ENCODE measurements at places on chromosomes 3 and 15. TPM values are rescaled to one million over a fixed set of nuclear protein-coding genes. Genes with fewer than 3 reads are reported as not detected.

DNA sequence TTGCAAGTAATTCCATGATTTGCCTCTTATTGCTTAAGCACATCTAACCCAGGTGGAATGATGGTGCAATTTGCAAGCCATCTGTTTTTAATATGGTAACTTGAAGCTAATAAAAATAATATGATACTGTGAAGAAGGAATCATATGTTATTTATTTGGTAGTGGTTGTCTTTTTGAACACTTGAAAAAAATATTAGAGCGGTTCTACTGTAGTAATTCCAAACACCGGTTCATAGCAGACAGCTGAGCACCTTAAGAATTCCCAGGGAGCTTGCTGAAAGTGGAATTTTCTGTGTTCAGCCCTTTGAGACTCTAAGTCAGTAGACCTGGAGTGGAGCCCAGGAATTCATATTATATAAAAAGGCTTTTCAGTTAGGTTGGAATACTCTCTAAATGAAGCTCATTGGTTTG is 687.4 kb downstream of the EDEM1 start:
- no peaks in the 10 kb centered on the region for H3K36me3 ChIP-seq
- H3K27me3 ChIP-seq: peaks cover 6% of the 10 kb centered on the region
- H3K4me3 ChIP-seq: no peak overlapping the region

GRCh38 chr3:37991823-37992222 is 1.2 kb downstream of the VILL start:
- peaks cover 6% of the 10 kb centered on the region for H3K36me3 ChIP-seq
- H3K27me3 ChIP-seq: peaks cover 2% of the 10 kb centered on the region
- DNase-seq: no peak
- H3K27ac ChIP-seq: no peak overlapping the region
- H3K4me1 ChIP-seq: peaks cover 40% of the 10 kb centered on the region
- H3K4me3 ChIP-seq: no peak overlapping the region

DNA sequence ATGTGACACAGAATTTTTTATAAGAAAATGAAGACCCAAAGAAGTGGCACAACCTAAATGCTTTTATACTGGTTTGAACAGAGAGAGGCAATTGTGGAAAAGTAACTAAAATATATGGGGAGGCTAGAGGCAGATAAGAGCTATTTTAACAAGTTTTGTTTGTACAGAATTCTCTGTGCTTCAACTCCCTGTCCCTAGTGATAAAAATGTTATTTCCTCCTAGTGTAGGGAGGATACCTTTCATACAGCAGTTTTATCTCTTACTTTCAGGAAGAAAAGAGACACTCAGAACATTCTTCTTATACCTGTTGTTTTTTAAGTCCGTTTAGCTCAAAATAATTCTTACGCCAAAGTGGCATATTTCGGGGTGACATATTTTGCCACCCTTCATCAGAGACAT is 21.2 kb upstream of the ZNF639 start:
- peaks cover 3% of the 10 kb centered on the region for H3K27me3 ChIP-seq
- H3K4me1 ChIP-seq: no peaks in the 10 kb centered on the region
- DNase-seq: no peak
- H3K36me3 ChIP-seq: no peaks in the 10 kb centered on the region
- H3K4me3 ChIP-seq: no peak overlapping the region
- H3K27ac ChIP-seq: no peak overlapping the region

POC1A gene
- polyA plus RNA-seq: 2.9 TPM

PLAAT1 gene
- not detected for polyA plus RNA-seq

ISLR gene
- polyA plus RNA-seq: not detected

FAM81A gene
- polyA plus RNA-seq: 0.40 TPM
